Ascending aorta (tissue), 2 donors: ENCODE measurements at places on chromosomes 5 and 9. TPM values are rescaled to one million over a fixed set of nuclear protein-coding genes. Genes with fewer than 3 reads are reported as not detected.

SRP19 gene
- 76.6 TPM for total RNA-seq

PNPLA7 gene
- total RNA-seq, result 13.5 TPM

LIFR gene
- total RNA-seq, result 116 TPM

PDGFRB gene
- total RNA-seq, result 341 TPM

NUDT12 gene
- total RNA-seq, result 6.3 TPM

KCNT1 gene
- not detected for total RNA-seq

PDE6A gene
- not detected for total RNA-seq

DNA sequence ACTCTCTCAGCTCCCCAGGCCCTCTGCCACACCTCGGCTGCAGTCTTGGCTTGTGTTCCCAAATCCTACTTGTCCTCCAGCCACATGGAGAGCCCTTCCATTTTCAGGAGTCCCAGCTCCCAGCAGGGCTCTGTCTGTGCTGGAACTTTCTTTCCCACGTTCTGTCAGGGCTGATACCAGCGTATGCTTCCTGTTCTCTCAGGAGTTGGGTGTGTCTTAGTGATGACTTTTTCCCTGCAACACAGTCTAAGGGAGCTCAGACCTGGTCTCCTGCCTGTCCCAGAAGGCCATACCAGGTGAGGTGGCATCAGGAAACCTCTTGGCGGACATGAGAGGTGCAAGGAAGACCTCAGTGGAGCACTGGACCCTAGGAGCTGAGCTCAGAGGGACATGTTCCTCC lies 226.5 kb downstream of the HSPA4 start:
- no peaks in the 10 kb centered on the region for H3K4me1 ChIP-seq
- H3K36me3 ChIP-seq, result no peaks in the 10 kb centered on the region
- no peak for DNase-seq
- no peak overlapping the region for H3K27ac ChIP-seq
- H3K27me3 ChIP-seq, result no peaks in the 10 kb centered on the region

DNA sequence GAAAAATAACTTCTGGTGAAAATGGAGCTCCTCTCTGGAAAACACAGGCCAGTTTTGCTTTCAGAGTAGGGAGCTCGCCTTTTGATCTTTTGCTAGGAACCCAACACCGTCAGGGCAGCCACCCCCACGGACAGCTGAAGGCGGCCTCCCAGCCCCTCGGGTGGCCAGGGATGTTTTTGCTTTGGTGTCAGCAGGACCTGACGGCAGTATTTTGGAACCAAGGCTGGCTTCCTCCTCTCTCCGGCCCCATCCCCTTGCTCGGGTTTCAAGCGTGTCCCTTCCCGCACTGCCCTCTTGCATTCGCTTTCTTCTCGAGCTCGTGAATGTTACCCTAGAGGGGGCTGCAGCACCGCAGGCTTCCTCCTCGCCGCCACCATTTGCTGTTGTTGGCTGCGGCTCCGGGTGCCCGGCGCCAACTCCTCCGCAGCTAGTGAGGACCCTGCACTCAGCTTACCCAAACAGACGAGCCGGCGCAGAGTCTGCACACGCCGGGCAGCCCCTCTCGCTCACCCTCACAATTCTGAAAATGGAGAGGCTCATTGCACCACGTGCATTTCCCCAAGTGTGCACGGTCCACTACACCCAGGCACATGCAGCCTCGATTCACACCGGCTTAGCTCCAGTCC lies 35.5 kb upstream of the ADAMTSL1 start:
- H3K4me1 ChIP-seq, result no peaks in the 10 kb centered on the region
- no peaks in the 10 kb centered on the region for H3K27me3 ChIP-seq
- no peaks in the 10 kb centered on the region for H3K36me3 ChIP-seq
- peak overlapping the region; percentile 70 for H3K4me3 ChIP-seq

GRCh38 chr9:133269537-133270362 lies 5.3 kb downstream of the ABO start:
- no peak overlapping the region for H3K4me3 ChIP-seq
- no peaks in the 10 kb centered on the region for H3K4me1 ChIP-seq
- no peaks in the 10 kb centered on the region for H3K27me3 ChIP-seq
- no peak overlapping the region for H3K27ac ChIP-seq

GRCh38 chr9:96644137-96644536 lies 11.0 kb downstream of the PRXL2C start:
- H3K27ac ChIP-seq, result no peak overlapping the region
- peaks cover 20% of the 10 kb centered on the region for H3K36me3 ChIP-seq
- DNase-seq, result no peak
- no peak overlapping the region for H3K4me3 ChIP-seq

DNA sequence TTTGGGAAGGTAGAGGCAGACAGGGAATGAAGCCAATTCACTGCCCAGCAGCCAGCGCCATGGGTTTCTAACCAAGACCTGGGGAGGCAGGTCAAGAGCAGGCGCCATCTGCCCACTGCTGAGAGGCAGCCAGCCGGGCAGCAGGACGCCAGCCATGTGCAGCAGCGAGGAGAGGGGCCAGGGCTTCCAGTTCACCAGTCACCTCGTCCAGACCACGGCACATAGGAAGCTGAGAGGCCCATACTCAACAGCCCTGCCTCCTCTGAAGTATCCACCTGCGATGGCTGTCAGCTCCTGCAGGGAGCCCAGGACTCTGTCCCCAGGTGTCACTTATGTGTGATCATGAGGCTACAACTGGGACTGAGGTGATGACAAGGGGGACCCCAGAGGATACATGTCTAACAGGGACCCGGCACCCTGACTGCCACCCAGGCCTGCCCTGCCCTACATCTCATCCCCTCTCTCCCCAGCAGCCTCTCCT lies 30.1 kb downstream of the IPPK start:
- peaks cover 76% of the 10 kb centered on the region for H3K36me3 ChIP-seq
- H3K4me3 ChIP-seq, result no peak overlapping the region
- DNase-seq, result peak; percentile 55
- no peak overlapping the region for H3K27ac ChIP-seq
- no peaks in the 10 kb centered on the region for H3K27me3 ChIP-seq
- H3K4me1 ChIP-seq, result no peaks in the 10 kb centered on the region

GRCh38 chr5:37975531-37975930 lies 135.7 kb upstream of the GDNF start:
- H3K4me3 ChIP-seq, result no peak overlapping the region
- DNase-seq, result no peak

- no peak for DNase-seq
- no peaks in the 10 kb centered on the region for H3K4me1 ChIP-seq
- H3K27me3 ChIP-seq, result no peaks in the 10 kb centered on the region
- no peak overlapping the region for H3K4me3 ChIP-seq
Observed at GRCh38 chr5:52010454-52010853, 627.2 kb downstream of the ISL1 start.

DNA sequence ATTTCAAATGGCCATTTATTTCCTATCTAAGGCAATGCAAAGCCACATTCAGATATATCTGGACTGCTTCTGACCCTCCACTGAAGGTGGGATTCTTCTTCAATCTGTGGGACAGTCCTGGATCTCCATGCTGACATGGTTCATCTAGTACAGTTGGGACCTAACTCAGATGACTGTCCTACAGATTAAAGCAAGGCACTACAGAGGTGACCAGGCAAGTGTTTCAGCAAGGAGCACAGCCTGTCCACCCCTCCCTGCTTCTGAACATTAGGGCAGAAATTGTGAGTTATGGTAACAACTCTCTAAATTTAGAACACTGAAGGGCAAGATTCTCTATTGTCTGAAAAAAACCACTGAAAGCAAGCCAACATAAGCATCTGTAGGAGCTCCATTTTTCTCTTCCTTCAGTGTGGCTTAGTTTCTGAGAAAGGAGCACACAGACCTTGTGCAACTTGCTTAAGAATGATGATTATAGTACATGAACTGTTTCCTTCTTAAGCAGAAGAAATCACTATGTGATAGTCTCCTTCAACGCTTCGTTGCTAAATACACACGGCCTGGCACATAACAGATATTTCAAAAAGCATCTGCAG lies 62.9 kb upstream of the BARX1 start:
- no peak overlapping the region for H3K4me3 ChIP-seq
- no peaks in the 10 kb centered on the region for H3K36me3 ChIP-seq
- H3K27ac ChIP-seq, result no peak overlapping the region
- no peaks in the 10 kb centered on the region for H3K4me1 ChIP-seq

- no peak for DNase-seq
- H3K36me3 ChIP-seq, result no peaks in the 10 kb centered on the region
- H3K4me1 ChIP-seq, result no peaks in the 10 kb centered on the region
- H3K27ac ChIP-seq, result no peak overlapping the region
- H3K27me3 ChIP-seq, result no peaks in the 10 kb centered on the region
- H3K4me3 ChIP-seq, result no peak overlapping the region
Observed at GRCh38 chr5:175621971-175622370, 35.9 kb upstream of the HRH2 start.

- H3K27me3 ChIP-seq, result no peaks in the 10 kb centered on the region
- H3K27ac ChIP-seq, result no peak overlapping the region
- no peaks in the 10 kb centered on the region for H3K4me1 ChIP-seq
- no peak for DNase-seq
Observed at GRCh38 chr5:60959156-60959555, 14.2 kb downstream of the NDUFAF2 start.

- H3K4me3 ChIP-seq, result no peak overlapping the region
- no peak for DNase-seq
- H3K36me3 ChIP-seq, result no peaks in the 10 kb centered on the region
- H3K27me3 ChIP-seq, result no peaks in the 10 kb centered on the region
- H3K27ac ChIP-seq, result no peak overlapping the region
- H3K4me1 ChIP-seq, result no peaks in the 10 kb centered on the region
Observed at GRCh38 chr5:108686676-108687075, 61.0 kb upstream of the FER start.

- no peak for DNase-seq
- H3K27ac ChIP-seq, result no peak overlapping the region
- H3K4me1 ChIP-seq, result peaks cover 5% of the 10 kb centered on the region
- H3K4me3 ChIP-seq, result peak overlapping the region; percentile 45
Observed at GRCh38 chr5:102762095-102762534, 7.0 kb downstream of the PAM start.

GRCh38 chr5:112915831-112916230 lies 6.2 kb downstream of the REEP5 start:
- peak overlapping the region; percentile 3 for H3K4me3 ChIP-seq
- H3K27ac ChIP-seq, result peak overlapping the region; percentile 17
- peaks cover 10% of the 10 kb centered on the region for H3K36me3 ChIP-seq
- no peak for DNase-seq
- H3K4me1 ChIP-seq, result peaks cover 60% of the 10 kb centered on the region
- no peaks in the 10 kb centered on the region for H3K27me3 ChIP-seq

DNA sequence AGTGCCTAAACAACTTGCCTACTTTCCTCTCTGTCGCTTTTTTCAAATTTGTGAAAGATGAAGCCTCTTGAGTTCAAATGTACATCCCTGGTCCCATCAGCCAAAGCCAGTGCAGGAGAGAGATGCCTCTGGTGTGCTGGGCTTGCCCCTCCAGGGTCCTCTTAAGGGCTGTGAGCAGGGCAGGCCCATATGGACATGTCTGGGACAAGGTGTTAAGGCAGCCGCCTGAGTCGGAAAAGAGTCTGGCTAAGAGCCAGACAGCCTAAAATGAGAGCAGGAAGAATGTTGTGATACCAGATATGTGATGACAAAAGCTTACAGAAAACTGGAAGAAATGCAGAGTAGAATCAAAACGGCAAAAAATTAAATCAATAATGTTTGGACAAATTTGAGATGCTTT lies 72.5 kb downstream of the APTX start:
- H3K27ac ChIP-seq, result no peak overlapping the region
- H3K4me3 ChIP-seq, result no peak overlapping the region
- no peaks in the 10 kb centered on the region for H3K4me1 ChIP-seq
- no peaks in the 10 kb centered on the region for H3K36me3 ChIP-seq

- no peaks in the 10 kb centered on the region for H3K27me3 ChIP-seq
- peak; percentile 84 for DNase-seq
- peak overlapping the region; percentile 95 for H3K27ac ChIP-seq
- peaks cover 41% of the 10 kb centered on the region for H3K4me1 ChIP-seq
- H3K4me3 ChIP-seq, result no peak overlapping the region
Observed at GRCh38 chr9:127832248-127832647, 22.2 kb downstream of the ENG start.

- no peaks in the 10 kb centered on the region for H3K36me3 ChIP-seq
- peak overlapping the region; percentile 42 for H3K4me3 ChIP-seq
Observed at GRCh38 chr5:173324115-173325001, 3.9 kb downstream of the STC2 start.

DNA sequence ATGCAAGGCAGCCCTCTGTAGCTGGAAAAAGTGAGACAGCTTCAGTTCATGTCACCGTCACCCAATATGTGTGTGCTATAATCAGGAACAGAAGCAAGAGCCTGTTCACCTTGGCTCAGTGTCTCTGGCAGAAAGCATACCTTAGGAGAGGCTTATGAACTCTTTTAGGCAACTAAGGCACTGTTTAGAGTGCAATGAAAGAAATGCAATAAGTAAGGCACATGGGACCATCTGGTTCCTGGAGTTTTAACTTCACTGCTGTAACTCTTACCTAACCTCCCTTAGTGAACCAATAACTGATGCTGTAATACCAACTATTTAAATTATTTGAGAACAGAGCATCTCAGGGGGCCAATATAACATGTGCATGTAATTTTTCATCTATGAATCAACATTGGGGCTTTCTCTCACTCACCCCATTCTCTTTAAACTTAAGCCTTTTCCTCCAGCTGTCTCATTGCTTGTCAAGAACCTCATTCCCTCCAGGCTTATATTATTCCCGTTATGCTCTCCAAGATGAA lies 32.4 kb downstream of the C9 start:
- H3K36me3 ChIP-seq, result no peaks in the 10 kb centered on the region
- H3K27ac ChIP-seq, result no peak overlapping the region
- no peaks in the 10 kb centered on the region for H3K4me1 ChIP-seq
- no peak for DNase-seq
- H3K4me3 ChIP-seq, result no peak overlapping the region

GRCh38 chr9:79023134-79023580 lies 548.6 kb upstream of the TLE4 start:
- H3K4me3 ChIP-seq, result no peak overlapping the region
- no peak for DNase-seq
- no peaks in the 10 kb centered on the region for H3K36me3 ChIP-seq
- no peak overlapping the region for H3K27ac ChIP-seq
- H3K27me3 ChIP-seq, result no peaks in the 10 kb centered on the region

- no peaks in the 10 kb centered on the region for H3K27me3 ChIP-seq
- no peak overlapping the region for H3K27ac ChIP-seq
- no peak overlapping the region for H3K4me3 ChIP-seq
- H3K36me3 ChIP-seq, result no peaks in the 10 kb centered on the region
- no peaks in the 10 kb centered on the region for H3K4me1 ChIP-seq
Observed at GRCh38 chr5:759781-760362, 24.7 kb downstream of the ZDHHC11B start.
